ENCODE measurements at places on chromosomes 6 and 20.

- no peak for DNase-seq
Observed at GRCh38 chr6:148984531-148985056, 237.8 kb downstream of the UST start.

DNA sequence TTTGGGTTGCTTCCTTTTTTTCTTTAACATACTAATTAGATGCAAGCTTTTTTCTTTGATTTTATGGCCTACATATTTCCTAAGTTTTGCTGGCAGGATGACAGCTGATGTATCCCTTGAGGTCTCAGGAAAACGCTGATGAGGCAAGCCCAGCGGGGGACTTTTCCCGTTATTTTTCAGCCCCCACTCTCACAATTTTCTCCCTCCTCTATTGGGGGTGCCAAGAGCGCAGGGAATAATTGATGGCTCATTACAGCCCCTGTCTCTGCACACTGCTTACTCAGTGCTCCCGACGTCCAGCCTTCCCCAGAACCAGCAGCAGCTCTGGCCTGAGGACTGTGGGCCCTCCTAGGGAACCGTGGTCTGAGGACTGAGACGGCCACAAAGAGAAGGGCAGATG is 38.6 kb upstream of the VSTM2L start:
- no peak for DNase-seq

DNA sequence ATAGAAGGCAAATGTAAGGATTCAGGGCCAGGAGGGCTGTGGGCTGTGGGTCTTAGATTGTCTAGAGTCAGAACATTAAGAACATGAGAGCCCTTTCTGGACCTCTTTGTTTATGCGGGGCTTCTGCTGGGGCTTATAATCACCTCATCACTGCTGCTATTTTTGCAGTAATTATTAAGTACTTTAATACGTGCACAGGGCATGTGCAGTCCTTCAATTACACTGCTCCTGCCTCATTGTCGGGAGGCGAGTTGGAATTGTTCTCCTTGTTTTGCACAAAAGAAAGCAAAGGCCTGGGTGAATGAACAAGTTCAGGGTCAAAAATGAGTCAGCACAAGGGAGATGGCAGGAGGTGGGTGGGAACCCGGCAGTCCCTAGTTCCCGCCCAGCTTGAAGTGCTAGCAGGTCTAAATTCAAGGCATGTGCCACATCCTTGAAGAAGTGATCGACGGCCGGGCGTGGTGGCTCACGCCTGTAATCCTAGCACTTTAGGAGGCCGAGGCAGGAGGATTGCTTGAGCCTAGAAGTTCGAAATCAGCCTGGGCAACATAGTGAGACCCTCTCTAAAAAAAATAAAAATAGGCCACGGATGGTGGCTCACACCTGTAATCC is 34.4 kb upstream of the PTPN1 start:
- no peak for DNase-seq

DNA sequence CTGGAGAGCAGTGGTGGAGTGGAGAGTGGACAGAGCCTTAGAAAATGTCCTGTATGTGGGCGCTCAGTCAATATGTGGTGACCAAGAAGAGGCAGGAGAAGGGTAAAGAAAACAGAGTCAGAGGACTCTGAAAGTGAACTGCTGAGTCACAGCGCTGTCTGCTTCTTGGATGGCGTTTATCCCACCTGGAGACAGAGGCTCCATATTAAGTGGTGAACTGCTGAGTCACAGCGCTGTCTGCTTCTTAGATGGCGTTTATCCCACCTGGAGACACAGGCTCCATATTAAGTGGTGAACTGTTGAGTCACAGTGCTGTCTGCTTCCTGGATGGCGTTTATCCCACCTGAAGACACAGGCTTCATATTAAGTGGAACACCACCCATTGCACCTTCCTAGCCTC is 119.3 kb upstream of the RALGAPA2 start:
- DNase-seq = no peak

GRCh38 chr20:62952968-62953838 is 694 bp downstream of the SLC17A9 start:
- DNase-seq = no peak

DNA sequence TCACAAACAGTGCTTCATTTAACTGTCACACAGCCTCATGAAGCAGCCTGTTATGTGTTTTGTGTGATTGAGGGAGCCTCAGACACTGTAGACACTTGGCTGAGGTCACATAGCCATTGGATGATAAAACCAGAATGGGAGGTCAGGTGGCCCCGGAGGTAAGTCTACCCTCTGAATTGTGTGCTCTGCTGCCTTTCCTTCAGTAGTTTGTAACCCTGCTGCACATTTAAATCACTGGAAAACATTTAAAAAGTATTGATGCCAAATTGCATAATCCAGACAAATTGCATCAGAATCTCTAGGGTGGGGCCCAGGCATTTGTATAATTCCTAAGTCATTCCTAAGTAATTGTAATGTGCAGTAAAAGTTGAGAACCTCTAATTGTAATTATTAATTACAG is 85.2 kb upstream of the ECI2 start:
- peak; percentile 25 for DNase-seq

- DNase-seq = peak; percentile 7
Observed at GRCh38 chr6:146041282-146041681, 12.4 kb downstream of the GRM1 start.

All from GM04504 (cell line).